ENCODE measurements at places on chromosomes 3 and 15.

DNA sequence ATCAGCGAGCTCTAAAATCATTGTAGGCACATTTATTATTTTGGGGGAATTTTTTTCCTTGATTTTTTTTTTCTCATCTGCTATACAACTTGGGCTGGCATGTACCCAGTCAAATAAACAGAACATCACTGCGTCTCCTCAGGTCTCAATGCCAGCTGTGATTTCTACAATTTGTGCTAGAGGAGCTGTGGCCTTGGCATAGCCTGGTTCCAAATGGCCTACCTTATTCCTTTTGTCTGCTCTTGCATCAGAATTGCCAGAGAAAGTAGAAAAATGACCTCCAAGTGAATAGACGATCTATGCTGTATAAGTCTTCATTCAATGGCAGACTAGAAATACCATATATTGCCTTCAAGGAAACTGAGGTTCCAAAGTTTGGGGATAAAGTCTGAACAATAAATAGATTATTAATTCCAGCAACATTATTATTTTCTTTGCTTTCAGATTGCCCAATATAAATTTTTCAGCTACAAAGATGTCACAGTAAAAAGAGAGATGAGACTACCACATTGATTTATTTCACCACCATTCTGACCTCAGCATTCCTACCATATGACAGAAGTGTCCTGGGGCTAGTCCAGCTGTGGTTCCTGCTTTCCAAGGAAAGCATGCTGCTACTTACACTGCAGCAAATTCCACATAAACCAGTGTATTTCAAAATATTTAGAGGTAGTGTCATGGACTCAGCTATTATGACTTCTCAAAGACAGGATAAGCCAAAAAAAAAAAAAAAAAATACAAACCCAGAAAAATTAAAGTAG is 493.9 kb upstream of the ZNF385D start:
- DNase-seq = no peak

DNA sequence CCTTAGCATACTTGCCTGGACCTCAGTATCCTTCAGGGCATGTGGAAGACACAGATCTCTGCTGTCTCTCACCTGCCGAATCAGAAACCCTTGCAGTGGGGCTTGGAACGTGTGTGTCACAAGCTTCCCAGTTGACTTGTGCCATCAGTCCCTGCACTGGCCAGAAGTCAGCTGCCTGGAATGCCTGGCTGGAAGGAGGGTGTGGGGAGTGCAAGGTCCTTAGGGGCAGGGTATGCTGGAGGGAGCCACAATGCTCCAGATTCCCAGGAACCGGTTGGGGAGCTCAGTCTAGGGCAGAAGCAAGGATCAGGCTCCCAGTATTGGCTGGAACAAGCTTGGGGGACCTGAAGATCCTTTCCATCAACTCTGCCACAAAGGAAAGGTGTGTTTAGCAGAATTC is 27.1 kb downstream of the SPSB4 start:
- no peak for DNase-seq

- no peak for DNase-seq
Measured at GRCh38 chr3:171093462-171093861, 66.9 kb upstream of the SLC2A2 start.

DNA sequence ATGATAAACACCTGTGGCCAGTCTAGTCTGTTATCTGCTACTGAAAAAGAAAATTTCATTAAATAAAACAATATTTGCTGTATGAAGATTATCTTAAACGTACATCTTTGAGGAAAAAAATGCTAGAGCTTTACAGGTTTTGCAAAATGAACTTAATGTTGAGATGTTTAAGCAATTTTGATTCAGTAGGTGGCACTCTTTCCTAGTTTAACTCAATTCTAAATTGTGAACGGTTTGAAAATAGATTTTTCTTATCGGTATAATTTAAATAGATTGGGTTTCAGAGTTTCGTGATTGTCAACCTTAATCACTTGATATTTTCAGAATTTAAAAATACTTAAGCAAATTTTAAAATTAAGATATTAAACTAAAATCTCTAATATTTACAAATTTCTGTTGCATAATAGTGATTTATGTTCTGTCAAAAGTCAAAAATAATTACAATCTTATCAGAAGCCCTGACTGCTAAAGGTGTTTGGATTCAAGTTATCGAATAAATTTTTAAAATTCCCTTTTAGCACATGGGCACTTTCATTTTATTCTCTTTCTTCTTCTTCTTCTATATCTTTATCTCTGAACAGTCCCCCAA is 7.0 kb upstream of the RNF111 start:
- DNase-seq = peak; percentile 27

DNA sequence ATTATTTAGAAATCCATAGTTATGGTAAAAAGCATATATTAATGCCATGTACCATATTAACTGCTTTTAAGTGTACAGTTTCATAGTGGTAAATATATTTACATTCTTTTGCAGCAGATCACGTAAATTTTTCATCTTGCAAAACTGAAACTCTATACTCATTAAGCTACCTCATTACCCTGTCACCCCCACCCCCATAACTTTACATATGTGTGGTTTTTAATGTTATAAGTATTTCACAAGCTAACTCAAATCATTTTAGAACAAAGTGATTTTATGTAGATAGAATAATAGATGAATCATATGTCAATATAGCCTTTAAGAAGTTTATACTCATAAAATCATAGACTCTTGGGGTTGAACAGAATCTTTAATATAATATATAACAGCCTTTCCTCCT is 7.1 kb upstream of the TP63 start:
- DNase-seq = no peak

DNA sequence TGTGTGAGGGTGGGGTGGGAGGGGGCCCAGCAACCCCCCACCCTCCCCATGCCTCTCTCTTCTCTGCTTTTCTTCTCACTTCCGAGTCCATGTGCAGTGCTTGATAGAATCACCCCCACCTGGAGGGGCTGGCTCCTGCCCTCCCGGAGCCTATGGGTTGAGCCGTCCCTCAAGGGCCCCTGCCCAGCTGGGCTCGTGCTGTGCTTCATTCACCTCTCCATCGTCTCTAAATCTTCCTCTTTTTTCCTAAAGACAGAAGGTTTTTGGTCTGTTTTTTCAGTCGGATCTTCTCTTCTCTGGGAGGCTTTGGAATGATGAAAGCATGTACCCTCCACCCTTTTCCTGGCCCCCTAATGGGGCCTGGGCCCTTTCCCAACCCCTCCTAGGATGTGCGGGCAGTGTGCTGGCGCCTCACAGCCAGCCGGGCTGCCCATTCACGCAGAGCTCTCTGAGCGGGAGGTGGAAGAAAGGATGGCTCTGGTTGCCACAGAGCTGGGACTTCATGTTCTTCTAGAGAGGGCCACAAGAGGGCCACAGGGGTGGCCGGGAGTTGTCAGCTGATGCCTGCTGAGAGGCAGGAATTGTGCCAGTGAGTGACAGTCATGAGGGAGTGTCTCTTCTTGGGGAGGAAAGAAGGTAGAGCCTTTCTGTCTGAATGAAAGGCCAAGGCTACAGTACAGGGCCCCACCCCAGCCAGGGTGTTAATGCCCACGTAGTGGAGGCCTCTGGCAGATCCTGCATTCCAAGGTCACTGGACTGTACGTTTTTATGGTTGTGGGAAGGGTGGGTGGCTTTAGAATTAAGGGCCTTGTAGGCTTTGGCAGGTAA is 8.1 kb downstream of the FAM131A start:
- DNase-seq = peak; percentile 67

All from NCI-H460 (cell line).